Upper lobe of right lung (tissue), 1 donor: ENCODE measurements at places on chromosomes 3 and 15. TPM values are rescaled to one million over a fixed set of nuclear protein-coding genes. Genes with fewer than 3 reads are reported as not detected.

MYH15 gene
- total RNA-seq: 0.90 TPM

PLXNB1 gene
- 103 TPM for total RNA-seq

GRCh38 chr3:32556332-32556731 is 14.3 kb downstream of the DYNC1LI1 start:
- peaks cover 9% of the 10 kb centered on the region for H3K4me1 ChIP-seq
- H3K4me3 ChIP-seq: no peak overlapping the region
- no peak overlapping the region for H3K27ac ChIP-seq
- H3K27me3 ChIP-seq: no peaks in the 10 kb centered on the region
- H3K36me3 ChIP-seq: no peaks in the 10 kb centered on the region

GRCh38 chr3:31696009-31696297 is 163.2 kb downstream of the STT3B start:
- H3K36me3 ChIP-seq: no peaks in the 10 kb centered on the region
- H3K4me1 ChIP-seq: no peaks in the 10 kb centered on the region
- no peak overlapping the region for H3K27ac ChIP-seq
- H3K27me3 ChIP-seq: no peaks in the 10 kb centered on the region

- H3K27ac ChIP-seq: no peak overlapping the region
- H3K4me3 ChIP-seq: no peak overlapping the region
- H3K36me3 ChIP-seq: no peaks in the 10 kb centered on the region
- no peaks in the 10 kb centered on the region for H3K27me3 ChIP-seq
These were observed 159.8 kb downstream of the B3GALNT1 start for GRCh38 chr3:160945336-160945735.

GRCh38 chr15:101538996-101539395 is 49.5 kb upstream of the PCSK6 start:
- no peaks in the 10 kb centered on the region for H3K27me3 ChIP-seq
- H3K4me1 ChIP-seq: no peaks in the 10 kb centered on the region
- H3K36me3 ChIP-seq: no peaks in the 10 kb centered on the region
- DNase-seq: no peak
- H3K27ac ChIP-seq: no peak overlapping the region
